ENCODE measurements at places on chromosomes 16 and 17.

DNA sequence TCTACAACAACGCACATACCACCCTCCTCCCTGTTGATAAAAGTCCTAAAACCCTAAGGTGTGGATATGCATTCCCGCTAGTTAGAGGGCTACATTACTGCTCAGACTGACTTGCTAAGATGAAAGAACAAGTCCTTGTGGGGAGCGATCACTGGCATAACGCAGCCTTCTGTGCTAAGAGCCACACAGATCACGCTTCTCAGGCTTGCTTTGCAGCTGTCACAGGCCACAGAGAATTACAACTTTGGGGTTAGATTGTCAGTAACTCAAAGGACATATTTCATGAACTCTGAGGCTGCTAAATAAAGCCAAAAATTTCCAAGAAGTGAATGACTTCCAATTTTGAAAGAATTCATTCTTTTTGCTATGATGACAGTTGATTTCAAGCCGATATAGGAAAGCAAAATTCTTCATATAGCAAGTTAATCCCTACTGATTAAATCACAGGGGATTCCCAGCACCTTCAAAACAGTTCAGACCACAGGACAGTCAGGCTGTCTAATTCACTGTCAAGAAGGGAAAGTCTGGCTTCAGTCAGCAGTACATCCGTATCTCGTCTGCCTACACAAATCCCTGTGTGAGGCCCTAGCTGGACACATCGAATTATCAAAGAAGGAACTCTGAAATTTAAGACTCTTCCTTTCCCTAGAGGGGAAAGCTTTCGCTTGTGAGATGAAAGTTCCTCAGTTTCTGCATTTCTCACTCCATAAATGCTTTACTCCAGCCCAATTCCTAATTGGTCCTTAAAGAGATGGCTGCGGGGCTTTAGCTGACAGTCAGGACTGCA lies 107.1 kb downstream of the VPS53 start:
- DNase-seq, result no peak

- DNase-seq, result no peak
These were observed 9.4 kb downstream of the CCDC182 start for GRCh38 chr17:57735707-57736106.

GRCh38 chr17:80471922-80472321 lies 4.5 kb downstream of the NPTX1 start:
- DNase-seq, result no peak

DNA sequence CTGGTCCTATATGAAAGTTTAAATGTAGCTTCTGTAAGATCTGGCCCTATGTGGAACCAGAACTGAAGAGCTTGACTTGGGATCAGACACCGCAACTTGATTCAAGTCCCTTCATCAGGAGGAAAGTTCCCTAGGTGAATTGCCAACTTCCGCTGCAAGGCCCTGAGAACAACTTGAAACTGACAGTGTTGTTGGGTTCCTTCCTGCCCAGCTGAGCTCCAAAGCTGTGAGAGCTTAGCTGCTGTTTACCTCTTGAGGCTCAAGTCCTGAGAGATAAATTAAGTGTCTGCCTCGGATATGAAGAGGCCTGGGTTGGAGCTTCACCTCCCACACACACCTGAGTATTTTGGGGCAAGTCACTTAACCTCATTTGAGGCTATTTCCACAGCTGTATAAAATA lies 44.7 kb downstream of the REXO5 start:
- DNase-seq, result no peak

DNA sequence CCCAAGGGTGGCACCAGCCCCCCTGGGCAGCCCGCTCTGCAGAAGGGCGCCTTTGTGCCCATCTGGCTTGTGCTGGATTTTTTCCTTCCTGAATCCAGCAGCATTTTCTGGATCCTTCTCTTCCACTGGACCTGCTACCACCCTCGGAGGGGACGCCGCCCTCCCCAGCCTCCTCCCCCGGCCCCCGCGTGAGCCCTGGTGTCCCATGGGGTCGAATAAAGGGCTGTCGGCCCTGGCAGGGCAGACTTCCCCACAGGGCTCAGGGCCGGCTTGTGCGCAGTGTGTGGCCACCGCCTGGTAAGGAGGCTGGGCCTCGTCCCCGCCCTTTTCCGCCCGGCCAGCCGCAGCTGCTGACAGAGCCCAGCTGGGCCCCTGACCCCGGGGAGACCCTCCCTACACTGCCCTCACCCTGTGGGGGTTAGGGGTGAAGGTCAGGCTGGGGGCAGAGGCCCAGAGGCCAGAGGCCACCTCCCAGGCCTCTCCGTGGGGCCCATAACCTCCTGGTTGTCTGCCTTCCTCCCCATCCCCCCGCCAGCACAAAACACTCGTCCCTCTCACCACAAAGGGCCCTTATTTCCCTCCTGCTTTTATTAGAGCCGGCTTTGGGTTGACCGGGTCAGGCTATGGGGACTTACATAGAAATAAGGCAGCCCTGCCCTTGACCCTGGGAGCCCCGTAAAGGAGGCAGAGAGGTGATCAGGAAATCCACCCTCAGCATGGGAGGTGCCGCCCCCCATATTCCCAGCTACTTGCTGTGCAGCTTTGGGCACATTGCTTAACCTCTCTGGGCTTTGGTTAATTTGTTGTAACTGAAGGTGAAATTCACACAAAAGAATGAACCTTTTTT lies 179.3 kb upstream of the CIBAR2 start:
- DNase-seq, result no peak

DNA sequence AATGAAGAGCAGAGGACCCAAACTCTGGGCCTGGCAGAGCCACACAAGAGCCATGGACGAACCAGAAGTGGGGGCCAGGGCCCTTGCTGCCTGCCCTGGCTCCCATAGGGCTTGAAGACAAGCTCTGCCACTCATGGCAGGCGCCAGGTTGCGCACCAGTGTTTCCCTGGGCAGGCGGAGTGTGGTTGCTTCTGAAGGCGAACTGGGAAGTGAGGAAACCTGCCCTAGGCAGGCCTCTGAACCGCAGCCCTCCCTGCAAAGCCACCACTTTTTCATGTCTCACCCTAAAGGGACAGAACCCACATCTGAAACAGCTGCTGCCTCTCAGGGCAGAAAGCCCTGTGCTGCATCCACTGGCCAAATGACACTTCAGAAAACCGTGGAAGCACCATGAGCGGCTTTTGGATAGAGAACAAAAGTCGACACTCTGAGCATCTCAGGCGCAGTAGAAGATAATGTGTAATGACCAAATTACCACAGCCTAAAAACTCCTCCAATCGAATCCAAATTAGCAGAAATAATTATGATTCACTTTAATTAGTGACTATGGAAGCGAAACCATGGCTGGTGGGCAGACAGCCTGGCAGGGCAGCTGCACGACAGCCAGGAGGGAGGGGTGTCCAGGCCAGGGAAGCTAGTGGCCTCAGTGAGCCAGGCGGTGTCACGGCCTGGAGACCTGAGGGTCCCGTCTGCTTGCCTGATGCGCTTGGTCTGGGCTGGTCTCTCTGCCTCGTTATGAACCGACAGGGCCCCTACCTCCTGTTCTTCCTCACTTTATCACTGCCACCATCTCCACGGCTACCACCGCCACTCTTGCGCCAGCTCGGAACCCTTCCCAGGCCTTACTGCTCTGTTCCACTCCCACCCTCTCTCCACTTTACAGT lies 59.1 kb downstream of the PRMT7 start:
- peak; percentile 28 for DNase-seq

Data from stimulated activated CD4-positive, alpha-beta T cell treated with anti-CD3 and anti-CD28 coated beads, Interleukin-4, amount 100 ng/mL, for 24 hours (primary cell).